ENCODE measurements at places on chromosomes 5 and 9.
A peak's percentile ranks its signal among the peaks of the same experiment; 100 is the strongest.

GRCh38 chr5:51131266-51131665 lies 252.0 kb upstream of the ISL1 start:
- no peak for DNase-seq

GRCh38 chr5:82765765-82766164 lies 311.4 kb downstream of the TMEM167A start:
- DNase-seq, result no peak

- DNase-seq, result no peak
Observed at GRCh38 chr5:88887342-88887741, 4.4 kb upstream of the MEF2C start.

- no peak for DNase-seq
Observed at GRCh38 chr9:75876999-75877640, 13.4 kb upstream of the PCSK5 start.

DNA sequence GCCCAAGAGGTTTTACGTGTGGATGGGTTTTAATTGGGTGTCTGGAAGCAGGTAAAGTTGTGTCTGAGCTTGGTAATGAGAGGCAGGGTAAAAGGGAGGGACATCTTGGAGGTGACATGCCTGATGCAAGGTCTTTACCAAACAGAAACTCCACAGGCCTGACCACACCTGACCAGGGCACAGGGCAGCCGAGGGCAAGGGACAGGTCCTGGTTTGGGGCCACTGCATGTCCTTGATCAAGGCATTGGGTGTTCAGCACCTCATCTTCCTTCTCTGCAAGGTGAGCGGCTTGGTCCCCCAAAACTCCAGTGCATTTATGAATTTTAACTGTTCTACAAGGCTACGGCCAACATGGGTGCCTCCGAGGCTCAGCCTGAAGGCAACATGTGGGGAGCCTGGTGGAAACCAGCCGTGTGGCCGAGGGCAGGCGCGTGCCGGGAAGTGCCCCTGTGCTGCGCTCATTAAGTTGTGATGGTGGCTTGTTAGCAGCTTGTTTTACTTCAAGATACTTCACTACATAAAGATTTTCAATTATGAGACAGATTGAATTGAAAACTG lies 30.7 kb upstream of the LPCAT1 start:
- DNase-seq, result no peak

GRCh38 chr5:159199225-159199624 lies 10.1 kb downstream of the RNF145 start:
- DNase-seq, result no peak

- no peak for DNase-seq
Observed at GRCh38 chr9:134814598-134815215, 65.9 kb upstream of the FCN2 start.

- DNase-seq, result no peak
Observed at GRCh38 chr5:94102849-94103248, 361.4 kb upstream of the POU5F2 start.

GRCh38 chr5:5340206-5340729 lies 82.2 kb upstream of the ICE1 start:
- peak; percentile 93 for DNase-seq

All from BJ (cell line).